Progenitor cell of endocrine pancreas (in vitro differentiated cells): ENCODE measurements at places on chromosomes 3 and 15. TPM values are rescaled to one million over a fixed set of nuclear protein-coding genes. Genes with fewer than 3 reads are reported as not detected.

DNA sequence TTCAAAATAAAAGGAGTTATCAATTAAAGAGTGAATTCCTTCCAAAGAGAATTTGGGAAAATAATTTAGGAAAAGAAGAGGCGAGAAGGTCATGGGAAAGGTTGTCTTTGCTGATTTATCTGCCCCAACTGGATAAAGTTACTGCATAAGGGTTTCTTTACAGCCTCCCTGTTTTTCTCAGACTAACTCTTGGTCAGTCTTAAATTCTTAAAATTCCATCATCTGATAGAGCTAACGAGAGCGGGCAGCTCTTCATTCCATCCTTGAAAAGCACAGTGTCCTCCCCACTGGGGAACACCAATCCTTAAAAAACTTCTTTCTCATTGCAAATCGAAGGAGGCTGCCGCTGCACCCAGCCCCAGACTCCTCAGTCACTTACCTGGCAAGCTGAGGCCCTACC is 107.2 kb downstream of the PGPEP1L start:
- H3K27ac ChIP-seq: no peak overlapping the region
- H3K4me1 ChIP-seq: peaks cover 16% of the 10 kb centered on the region
- H3K27me3 ChIP-seq: no peaks in the 10 kb centered on the region
- H3K4me3 ChIP-seq: no peak overlapping the region
- H3K36me3 ChIP-seq: peaks cover 26% of the 10 kb centered on the region
- DNase-seq: no peak

GRCh38 chr15:40764629-40765103 is 798 bp downstream of the GCHFR start:
- H3K36me3 ChIP-seq: no peaks in the 10 kb centered on the region
- peak overlapping the region; percentile 79 for H3K4me3 ChIP-seq
- peak overlapping the region; percentile 96 for H3K27ac ChIP-seq

DNA sequence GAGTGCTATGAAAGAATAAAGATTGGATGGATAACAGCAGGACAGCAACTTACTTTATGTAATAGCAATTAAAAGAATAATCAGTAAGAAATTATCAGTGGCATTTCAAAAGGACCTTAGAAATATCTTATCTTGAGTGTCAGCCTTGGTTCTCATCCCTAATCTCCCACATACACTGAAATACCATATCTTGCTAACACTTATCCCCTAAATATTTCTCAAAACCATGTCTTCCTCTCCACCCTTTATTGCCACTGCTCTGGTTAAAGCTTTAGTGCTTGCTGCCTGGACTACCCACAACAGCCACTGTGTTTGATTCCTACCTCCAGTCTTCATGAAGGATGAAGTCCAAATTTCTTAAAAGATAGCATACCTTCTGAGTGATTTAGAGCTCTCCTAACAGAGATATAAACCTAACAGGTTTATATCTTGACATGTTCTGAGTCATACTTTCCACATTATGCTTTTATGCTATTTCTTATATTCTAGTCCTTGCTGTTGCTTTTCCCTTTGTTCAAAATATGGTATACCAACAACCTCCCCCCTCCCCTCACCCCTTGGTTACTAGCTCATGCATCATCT is 202.8 kb downstream of the RSRC1 start:
- H3K4me1 ChIP-seq: no peaks in the 10 kb centered on the region
- H3K36me3 ChIP-seq: no peaks in the 10 kb centered on the region
- DNase-seq: no peak
- H3K27me3 ChIP-seq: no peaks in the 10 kb centered on the region
- H3K27ac ChIP-seq: no peak overlapping the region

GRCh38 chr3:13827699-13828098 is 52.2 kb downstream of the WNT7A start:
- H3K4me1 ChIP-seq: no peaks in the 10 kb centered on the region
- no peaks in the 10 kb centered on the region for H3K36me3 ChIP-seq
- no peak overlapping the region for H3K27ac ChIP-seq
- H3K4me3 ChIP-seq: no peak overlapping the region

- peaks cover 4% of the 10 kb centered on the region for H3K4me1 ChIP-seq
- DNase-seq: no peak
- no peak overlapping the region for H3K27ac ChIP-seq
- peaks cover 9% of the 10 kb centered on the region for H3K27me3 ChIP-seq
- H3K4me3 ChIP-seq: no peak overlapping the region
Measured at GRCh38 chr3:179318876-179319275, 4.0 kb upstream of the ZNF639 start.

DNA sequence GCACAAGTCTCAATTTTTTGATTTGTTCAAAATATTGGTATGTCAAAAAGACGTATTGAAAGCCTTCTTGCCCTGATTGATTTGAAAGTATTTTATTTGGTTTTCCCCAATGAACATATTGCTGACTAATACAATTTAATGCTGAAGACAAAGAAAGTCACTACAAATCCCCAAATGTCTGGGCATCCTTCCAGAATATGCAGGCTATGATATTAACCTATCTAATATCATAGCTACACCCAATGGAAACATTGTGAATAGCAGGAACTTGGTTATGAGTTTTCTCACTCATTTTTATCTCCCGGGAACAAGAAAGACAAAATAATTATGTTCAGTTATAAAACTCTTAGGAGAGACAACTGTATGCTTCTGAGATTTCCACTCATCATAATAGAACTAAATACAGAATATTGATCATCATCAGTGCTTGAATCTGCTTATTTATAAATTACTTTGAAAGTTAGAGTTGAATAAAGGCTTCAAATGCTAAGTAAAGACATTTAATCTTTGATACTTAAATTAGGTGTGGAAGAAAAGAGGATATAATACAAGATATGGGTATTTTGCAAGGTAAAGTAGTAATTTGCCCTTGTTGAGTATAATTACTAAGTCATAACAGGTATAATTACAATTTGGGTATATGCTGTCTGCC is 483.9 kb downstream of the RBMS3 start:
- no peaks in the 10 kb centered on the region for H3K27me3 ChIP-seq
- no peak overlapping the region for H3K27ac ChIP-seq
- no peak overlapping the region for H3K4me3 ChIP-seq
- DNase-seq: no peak
- no peaks in the 10 kb centered on the region for H3K36me3 ChIP-seq

- H3K4me3 ChIP-seq: no peak overlapping the region
- H3K27me3 ChIP-seq: no peaks in the 10 kb centered on the region
- H3K36me3 ChIP-seq: peaks cover 9% of the 10 kb centered on the region
- no peak for DNase-seq
- H3K4me1 ChIP-seq: peaks cover 8% of the 10 kb centered on the region
Measured at GRCh38 chr3:31714495-31715280, 182.0 kb downstream of the STT3B start.

GRCh38 chr3:187986514-187986934 is 167.4 kb upstream of the LPP start:
- H3K27ac ChIP-seq: no peak overlapping the region
- no peaks in the 10 kb centered on the region for H3K36me3 ChIP-seq
- H3K27me3 ChIP-seq: peaks cover 19% of the 10 kb centered on the region
- H3K4me3 ChIP-seq: no peak overlapping the region
- H3K4me1 ChIP-seq: peaks cover 12% of the 10 kb centered on the region

DNA sequence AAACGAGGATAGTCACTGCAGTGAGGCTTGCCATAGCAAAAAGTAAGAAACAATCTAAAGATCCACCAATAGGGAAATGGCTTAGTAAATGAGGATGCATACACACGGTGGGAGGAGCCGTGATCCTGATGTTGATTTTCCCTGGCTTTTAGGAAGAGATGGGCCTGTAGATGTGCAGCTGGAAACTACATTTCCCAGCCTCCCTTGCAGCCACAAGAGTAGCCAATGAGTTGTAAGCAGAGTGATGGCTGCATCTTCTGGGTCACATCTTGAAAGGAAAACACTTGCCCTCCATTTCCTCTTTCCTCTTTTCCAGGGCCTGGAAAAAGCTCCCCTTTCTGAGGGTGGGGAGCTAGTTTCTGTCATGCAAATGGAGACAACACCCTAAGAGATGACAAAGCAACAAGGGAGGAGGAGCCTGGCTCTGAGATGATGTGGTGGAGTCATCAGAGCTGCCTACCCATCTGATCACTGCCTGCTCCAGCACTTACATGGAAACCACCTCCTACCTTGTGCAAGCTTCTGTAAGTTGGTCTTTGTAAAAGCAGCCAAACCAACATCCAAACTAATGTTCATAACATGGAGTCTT is 139.1 kb downstream of the TLE3 start:
- no peak overlapping the region for H3K4me3 ChIP-seq
- H3K27ac ChIP-seq: no peak overlapping the region
- H3K27me3 ChIP-seq: peaks cover 35% of the 10 kb centered on the region
- no peak for DNase-seq
- H3K4me1 ChIP-seq: no peaks in the 10 kb centered on the region

DNA sequence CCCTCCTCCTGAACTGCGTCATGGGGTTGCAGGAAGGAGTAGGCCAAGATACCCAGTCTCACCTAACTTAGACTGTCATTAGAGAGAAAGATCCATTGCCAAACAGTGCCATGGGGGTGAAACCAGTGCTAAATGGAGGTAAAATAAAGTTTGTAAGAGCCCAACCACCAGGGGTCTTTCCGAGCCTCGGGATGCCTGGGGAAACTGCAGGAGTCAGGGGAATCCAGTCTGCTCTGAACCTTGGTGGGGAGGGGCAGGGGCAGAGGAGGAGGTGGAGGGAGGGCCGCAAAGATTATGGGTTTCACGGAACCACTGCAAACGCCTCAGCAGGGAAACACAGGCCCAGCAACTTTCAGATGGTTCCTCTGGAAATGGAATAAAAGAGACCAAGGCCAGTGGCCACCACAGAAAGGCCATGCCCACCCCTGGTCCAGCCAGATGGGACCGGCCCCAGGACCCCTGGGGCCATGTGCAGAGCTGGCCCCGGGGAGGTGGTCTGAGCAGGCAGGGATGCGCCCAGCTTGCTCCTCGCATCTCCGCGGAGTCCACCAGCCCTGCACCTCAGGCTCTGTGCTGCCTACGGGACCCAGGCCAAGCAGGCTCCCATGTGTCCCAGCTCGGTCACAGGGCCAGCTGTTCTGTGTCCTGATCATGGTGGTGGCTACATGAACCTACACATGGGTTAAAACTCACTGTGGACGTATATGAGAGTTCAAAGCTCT is 19.8 kb upstream of the GP9 start:
- H3K27me3 ChIP-seq: peaks cover 12% of the 10 kb centered on the region
- no peak overlapping the region for H3K27ac ChIP-seq
- DNase-seq: no peak
- peaks cover 8% of the 10 kb centered on the region for H3K36me3 ChIP-seq
- H3K4me3 ChIP-seq: no peak overlapping the region
- H3K4me1 ChIP-seq: peaks cover 6% of the 10 kb centered on the region

- H3K4me3 ChIP-seq: no peak overlapping the region
- no peak overlapping the region for H3K27ac ChIP-seq
- H3K36me3 ChIP-seq: no peaks in the 10 kb centered on the region
- H3K27me3 ChIP-seq: peaks cover 3% of the 10 kb centered on the region
- no peak for DNase-seq
Measured at GRCh38 chr15:68391121-68391520, 40.8 kb downstream of the ITGA11 start.

- no peak overlapping the region for H3K27ac ChIP-seq
- peaks cover under 1% of the 10 kb centered on the region for H3K36me3 ChIP-seq
- no peaks in the 10 kb centered on the region for H3K27me3 ChIP-seq
Measured at GRCh38 chr15:99252326-99252725, 1.0 kb downstream of the LRRC28 start.

DNA sequence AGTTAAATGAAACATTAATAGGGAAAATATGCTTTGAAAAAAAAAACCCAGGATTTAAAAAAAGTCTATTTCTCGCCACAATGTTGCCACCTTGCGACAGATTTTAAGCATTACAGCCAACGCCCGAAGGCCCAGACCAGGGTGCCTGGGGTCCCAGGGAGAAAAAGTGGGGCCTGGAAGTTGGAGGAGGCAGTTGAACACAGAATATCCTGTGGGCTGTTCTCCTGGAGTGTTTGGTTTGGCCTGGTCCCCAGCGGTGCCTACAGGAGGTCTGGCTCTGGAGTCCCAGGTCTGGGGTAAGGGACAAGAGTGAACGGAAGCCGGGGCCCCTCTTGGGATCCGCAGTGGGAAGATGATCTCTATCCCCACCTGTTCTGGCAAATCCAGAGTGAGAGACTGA is 3.4 kb downstream of the RNU6-1 start:
- no peak overlapping the region for H3K27ac ChIP-seq
- H3K36me3 ChIP-seq: peaks cover 2% of the 10 kb centered on the region
- H3K4me3 ChIP-seq: peak overlapping the region; percentile 53
- peaks cover 73% of the 10 kb centered on the region for H3K27me3 ChIP-seq
- H3K4me1 ChIP-seq: peaks cover 24% of the 10 kb centered on the region

DNA sequence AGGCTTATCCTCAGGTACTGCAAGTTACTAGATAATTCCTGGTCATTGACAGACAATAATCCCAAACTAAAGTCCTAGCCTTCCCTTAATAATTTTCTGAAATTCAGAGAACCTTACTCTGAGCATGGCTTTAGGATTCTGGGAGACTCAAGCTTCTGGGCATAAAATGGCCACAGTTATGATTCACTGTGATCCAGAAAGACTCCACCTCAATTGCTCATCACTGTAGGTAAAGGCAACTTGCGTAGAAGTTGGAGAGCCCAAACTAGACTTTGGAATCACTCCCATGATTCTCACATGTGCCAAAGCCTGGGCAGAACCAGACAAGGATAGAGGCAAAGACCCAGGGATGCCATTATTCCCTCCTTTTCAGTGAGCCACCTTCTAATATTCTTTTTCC is 195.3 kb downstream of the OSBPL10 start:
- peaks cover 2% of the 10 kb centered on the region for H3K36me3 ChIP-seq
- no peak overlapping the region for H3K4me3 ChIP-seq
- no peaks in the 10 kb centered on the region for H3K4me1 ChIP-seq
- no peak for DNase-seq

DNA sequence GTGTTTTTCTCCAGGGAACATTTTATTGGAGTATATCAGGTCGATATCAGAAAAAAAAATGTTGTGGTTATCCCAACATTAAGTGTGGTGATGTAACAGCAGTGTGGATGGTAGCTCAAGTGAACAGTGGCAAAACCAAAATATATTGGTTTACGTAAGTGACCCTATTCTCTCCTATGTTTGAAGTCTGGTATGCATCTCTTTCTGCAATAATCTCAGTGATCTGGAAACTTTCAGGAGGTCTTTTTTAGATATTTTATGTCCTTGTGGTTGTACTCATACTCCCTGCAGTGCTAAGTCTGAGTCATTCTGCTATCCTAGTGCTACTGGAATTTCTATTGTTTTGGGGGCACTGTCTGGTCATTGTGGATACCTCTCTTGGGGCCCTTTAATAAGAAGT is 137.9 kb downstream of the SNRPN start:
- DNase-seq: no peak
- H3K27me3 ChIP-seq: no peaks in the 10 kb centered on the region
- H3K27ac ChIP-seq: no peak overlapping the region
- H3K4me1 ChIP-seq: no peaks in the 10 kb centered on the region
- no peak overlapping the region for H3K4me3 ChIP-seq
- H3K36me3 ChIP-seq: peaks cover 38% of the 10 kb centered on the region

GRCh38 chr3:122101646-122102045 is 46.5 kb downstream of the CD86 start:
- H3K4me1 ChIP-seq: no peaks in the 10 kb centered on the region
- no peak for DNase-seq
- H3K4me3 ChIP-seq: no peak overlapping the region
- no peaks in the 10 kb centered on the region for H3K36me3 ChIP-seq
- H3K27ac ChIP-seq: no peak overlapping the region

Gene TMEM40
- total RNA-seq: 0.36 TPM in 1 of 2 replicates, not detected in the other

Gene DUOXA2
- total RNA-seq: not detected in 2 replicates

Gene PSMA4
- 214 and 221 TPM in 2 replicates for total RNA-seq

Gene GYG1
- 26.0 and 27.3 TPM in 2 replicates for total RNA-seq

Gene MESD
- total RNA-seq: 39.2 and 42.6 TPM in 2 replicates

Gene HYKK
- 4.1 and 4.3 TPM in 2 replicates for total RNA-seq

Gene HYAL3
- total RNA-seq: 3.2 and 3.6 TPM in 2 replicates

Gene P2RY13
- not detected in 2 replicates for total RNA-seq

Gene ANP32A
- 263 and 279 TPM in 2 replicates for total RNA-seq

Gene KIF7
- total RNA-seq: 21.8 and 22.8 TPM in 2 replicates
